ENCODE measurements at places on chromosomes 5 and 9. TPM values are rescaled to one million over a fixed set of nuclear protein-coding genes. Genes with fewer than 3 reads are reported as not detected.

Gene SMIM32
- total RNA-seq: not detected

GRCh38 chr9:128136816-128137793, 9.6 kb upstream of the PTGES2 start:
- no peak overlapping the region for H3K4me3 ChIP-seq
- H3K4me1 ChIP-seq: no peaks in the 10 kb centered on the region
- H3K27ac ChIP-seq: no peak overlapping the region
- peak; percentile 35 for DNase-seq
- H3K36me3 ChIP-seq: no peaks in the 10 kb centered on the region

- no peak overlapping the region for H3K27ac ChIP-seq
- H3K36me3 ChIP-seq: no peaks in the 10 kb centered on the region
- DNase-seq: no peak
- no peaks in the 10 kb centered on the region for H3K27me3 ChIP-seq
- H3K4me1 ChIP-seq: no peaks in the 10 kb centered on the region
Observed at GRCh38 chr5:112186401-112186990, 232.6 kb downstream of the EPB41L4A start.

DNA sequence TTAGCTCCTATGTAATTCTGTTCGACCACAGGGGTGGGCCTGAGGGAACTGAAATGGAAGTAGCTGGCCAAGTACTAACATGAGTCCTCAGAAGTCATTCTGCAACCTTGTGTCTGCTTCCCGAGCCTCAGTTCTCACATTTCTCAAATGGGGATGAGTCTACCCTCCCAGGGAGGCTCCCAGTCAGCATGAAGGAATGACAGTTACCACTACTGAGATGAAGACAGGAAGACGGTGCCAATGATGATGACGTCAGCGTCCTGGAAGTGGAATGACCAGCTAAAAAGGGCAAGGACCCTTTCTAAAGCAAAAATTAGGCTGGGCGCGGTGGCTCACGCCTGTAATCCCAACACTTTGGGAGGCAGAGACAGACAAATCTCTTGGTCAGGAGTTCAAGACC, 6.8 kb downstream of the PIP5KL1 start:
- H3K27me3 ChIP-seq: no peaks in the 10 kb centered on the region
- H3K27ac ChIP-seq: no peak overlapping the region
- no peak overlapping the region for H3K4me3 ChIP-seq
- no peaks in the 10 kb centered on the region for H3K36me3 ChIP-seq
- no peak for DNase-seq

Gene PCA3
- not detected for total RNA-seq

DNA sequence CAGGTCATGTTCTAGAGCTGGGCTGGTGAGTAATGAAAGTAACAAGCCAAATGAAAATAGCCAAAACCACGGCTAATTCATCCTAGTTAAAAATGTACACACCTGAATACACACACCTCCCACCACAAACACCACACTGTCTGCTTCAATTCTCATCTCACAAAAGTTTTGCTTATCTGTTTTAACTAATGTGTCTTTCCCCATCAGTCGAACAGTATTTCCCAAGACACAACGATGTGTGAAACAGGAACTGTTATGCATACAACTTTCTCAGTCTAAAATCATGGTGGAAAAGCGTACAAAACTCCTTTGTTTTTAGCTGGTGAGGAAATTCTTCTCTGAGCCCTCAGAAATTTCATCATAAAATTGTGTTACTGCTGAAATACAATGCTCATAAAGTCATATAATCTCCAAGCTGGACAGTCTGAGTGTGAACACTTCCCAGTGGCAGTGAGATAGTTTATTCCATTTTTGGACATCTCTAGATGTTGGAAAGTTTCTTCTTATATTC, 242.4 kb downstream of the EFNA5 start:
- no peaks in the 10 kb centered on the region for H3K4me1 ChIP-seq
- no peak overlapping the region for H3K27ac ChIP-seq
- no peaks in the 10 kb centered on the region for H3K27me3 ChIP-seq
- DNase-seq: no peak

DNA sequence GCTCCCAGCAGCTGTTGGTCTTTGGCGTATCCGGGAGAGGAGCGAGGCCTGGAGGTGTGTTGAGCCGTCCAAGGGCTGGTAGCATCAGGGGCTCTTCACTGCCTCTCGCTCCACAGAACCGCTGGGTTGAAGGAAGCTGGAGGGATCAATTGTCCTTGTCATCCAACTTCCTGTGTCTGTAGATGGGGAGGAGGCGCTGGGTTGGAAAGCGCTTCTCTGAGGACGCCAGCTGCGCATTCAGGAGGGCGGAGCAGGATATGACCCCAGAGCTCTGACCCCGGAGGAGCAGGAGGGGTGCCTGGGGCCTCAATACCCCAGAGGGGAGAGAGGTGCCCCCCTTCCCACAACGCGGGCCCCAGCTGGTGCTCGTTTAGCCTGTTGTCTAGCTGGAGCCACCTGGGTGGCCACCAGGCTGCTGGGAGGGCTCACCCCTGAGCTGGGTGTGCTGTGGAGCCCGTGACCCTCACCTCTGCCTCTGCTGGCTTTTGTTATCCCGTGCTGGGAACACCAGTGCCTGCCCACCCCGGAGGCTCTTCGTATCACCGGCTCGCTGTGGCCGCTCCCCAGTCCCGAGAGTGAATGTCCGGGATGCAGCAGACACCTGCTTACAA, 2.0 kb upstream of the DBH start:
- no peak overlapping the region for H3K4me3 ChIP-seq
- no peaks in the 10 kb centered on the region for H3K4me1 ChIP-seq
- H3K27ac ChIP-seq: no peak overlapping the region
- H3K36me3 ChIP-seq: no peaks in the 10 kb centered on the region

Gene DMRT2
- total RNA-seq: not detected

Gene RXFP3
- not detected for total RNA-seq

Gene GTF2H2C
- 12.4 TPM for total RNA-seq

Gene MZB1
- not detected for total RNA-seq

- no peaks in the 10 kb centered on the region for H3K27me3 ChIP-seq
- H3K36me3 ChIP-seq: no peaks in the 10 kb centered on the region
- H3K4me3 ChIP-seq: no peak overlapping the region
- H3K4me1 ChIP-seq: no peaks in the 10 kb centered on the region
- DNase-seq: no peak
Observed at GRCh38 chr5:91255396-91256141, 127.5 kb downstream of the ARRDC3 start.

Gene SLC34A1
- not detected for total RNA-seq

DNA sequence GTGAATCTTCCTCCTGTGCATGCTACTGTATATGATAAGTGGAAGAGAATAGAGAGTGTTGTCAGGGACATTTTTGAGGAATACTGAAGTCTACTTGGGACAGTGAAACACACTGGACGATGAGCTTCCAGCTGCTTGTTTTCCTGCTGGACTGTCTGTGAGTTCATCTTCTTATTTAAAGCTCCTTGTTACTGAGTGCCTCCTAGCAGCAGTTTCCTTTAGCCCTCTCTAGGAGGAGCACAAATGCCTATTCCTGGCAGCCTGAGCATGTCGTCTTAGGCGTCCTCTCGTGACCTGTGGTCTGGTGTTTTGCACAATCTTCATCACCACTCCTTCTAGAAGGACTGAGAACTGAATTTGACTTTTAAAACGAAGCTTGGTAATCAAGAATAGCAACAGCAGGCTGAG, 43.8 kb downstream of the ANKRD33B start:
- no peak overlapping the region for H3K4me3 ChIP-seq
- no peak for DNase-seq
- no peaks in the 10 kb centered on the region for H3K36me3 ChIP-seq
- no peaks in the 10 kb centered on the region for H3K27me3 ChIP-seq
- no peaks in the 10 kb centered on the region for H3K4me1 ChIP-seq
- no peak overlapping the region for H3K27ac ChIP-seq

GRCh38 chr9:123912167-123912897, 17.6 kb downstream of the DENND1A start:
- DNase-seq: no peak
- no peak overlapping the region for H3K27ac ChIP-seq
- H3K36me3 ChIP-seq: no peaks in the 10 kb centered on the region
- H3K27me3 ChIP-seq: no peaks in the 10 kb centered on the region

DNA sequence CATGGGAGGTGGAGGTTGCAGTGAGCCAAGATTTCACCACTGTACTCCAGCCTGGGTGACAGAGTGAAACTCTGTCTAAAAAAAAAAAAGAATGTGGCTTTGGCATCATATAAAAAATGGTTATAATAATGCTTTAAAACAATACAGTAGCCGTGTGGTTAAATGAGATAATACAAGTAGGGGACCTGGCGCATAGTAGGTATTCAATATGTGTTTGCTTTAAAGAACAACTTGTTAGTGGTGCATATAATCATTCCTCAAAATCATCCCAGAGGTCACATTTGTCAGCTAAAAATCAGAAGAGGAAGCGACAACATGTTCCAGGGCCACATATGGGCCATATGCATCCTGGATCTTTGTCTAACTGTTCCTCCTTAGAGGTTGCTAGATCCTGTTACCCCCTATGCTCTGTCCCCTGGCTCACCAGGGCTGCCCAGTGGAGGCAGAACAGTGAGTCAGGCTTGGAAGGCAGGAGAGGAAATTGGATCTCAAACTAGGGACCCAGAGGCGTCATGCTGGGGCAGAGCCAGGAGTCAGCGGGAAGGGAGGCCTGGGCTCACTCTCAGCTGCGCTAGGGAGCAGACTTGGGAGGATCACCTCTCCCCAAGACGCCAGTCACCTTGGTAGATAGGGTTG, 27.7 kb downstream of the LHX6 start:
- no peaks in the 10 kb centered on the region for H3K27me3 ChIP-seq
- H3K4me1 ChIP-seq: no peaks in the 10 kb centered on the region
- no peak overlapping the region for H3K4me3 ChIP-seq

DNA sequence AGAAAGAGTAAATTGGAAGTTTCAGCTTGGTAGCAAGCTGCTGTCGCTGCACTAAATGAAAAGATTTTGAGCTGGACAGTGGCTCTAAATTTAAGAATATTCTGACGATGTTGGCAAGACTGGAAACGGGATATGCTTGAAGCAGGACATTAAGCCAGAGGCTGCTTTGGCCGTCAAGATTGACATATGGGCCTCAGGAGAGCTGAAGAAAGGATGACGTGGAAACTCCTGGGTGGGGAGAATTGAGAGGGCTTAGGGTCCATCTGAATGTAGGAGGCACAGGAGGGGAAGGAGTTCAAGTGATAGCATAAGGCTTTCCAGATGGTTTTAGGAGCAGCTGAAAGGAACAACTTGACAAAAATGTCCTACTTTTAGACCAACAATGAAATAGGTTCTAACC, 108.9 kb downstream of the PAPPA start:
- no peaks in the 10 kb centered on the region for H3K4me1 ChIP-seq
- H3K27me3 ChIP-seq: no peaks in the 10 kb centered on the region
- no peak overlapping the region for H3K4me3 ChIP-seq

GRCh38 chr9:87140142-87140541, 192.8 kb upstream of the GAS1 start:
- DNase-seq: no peak
- H3K27me3 ChIP-seq: no peaks in the 10 kb centered on the region
- H3K4me3 ChIP-seq: no peak overlapping the region
- no peaks in the 10 kb centered on the region for H3K36me3 ChIP-seq
- H3K4me1 ChIP-seq: no peaks in the 10 kb centered on the region

DNA sequence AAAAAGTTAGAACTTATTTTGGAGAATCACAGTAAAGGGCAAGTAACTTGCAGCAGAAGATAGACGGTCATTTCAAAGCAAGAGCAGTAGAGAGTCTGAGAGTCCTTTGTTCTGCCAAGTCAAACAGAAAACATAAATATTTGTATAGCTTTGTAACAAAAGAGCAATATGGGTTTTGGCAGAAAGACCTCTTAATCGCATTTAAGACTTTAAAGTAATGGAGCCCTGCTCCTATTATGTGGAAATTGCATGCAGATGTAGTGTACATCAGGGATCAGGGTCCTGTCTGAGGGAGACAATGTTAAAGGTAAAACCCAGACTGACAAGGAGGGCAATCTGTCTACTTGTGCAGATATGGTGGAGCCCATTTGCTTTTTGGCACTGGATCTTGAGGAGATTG, 87.2 kb downstream of the PGM5 start:
- H3K27ac ChIP-seq: no peak overlapping the region
- no peaks in the 10 kb centered on the region for H3K4me1 ChIP-seq
- H3K27me3 ChIP-seq: no peaks in the 10 kb centered on the region
- no peak overlapping the region for H3K4me3 ChIP-seq
- H3K36me3 ChIP-seq: no peaks in the 10 kb centered on the region

- H3K4me3 ChIP-seq: no peak overlapping the region
- H3K27ac ChIP-seq: no peak overlapping the region
- peaks cover 8% of the 10 kb centered on the region for H3K4me1 ChIP-seq
Observed at GRCh38 chr5:67243349-67243748, 46.8 kb upstream of the CD180 start.

DNA sequence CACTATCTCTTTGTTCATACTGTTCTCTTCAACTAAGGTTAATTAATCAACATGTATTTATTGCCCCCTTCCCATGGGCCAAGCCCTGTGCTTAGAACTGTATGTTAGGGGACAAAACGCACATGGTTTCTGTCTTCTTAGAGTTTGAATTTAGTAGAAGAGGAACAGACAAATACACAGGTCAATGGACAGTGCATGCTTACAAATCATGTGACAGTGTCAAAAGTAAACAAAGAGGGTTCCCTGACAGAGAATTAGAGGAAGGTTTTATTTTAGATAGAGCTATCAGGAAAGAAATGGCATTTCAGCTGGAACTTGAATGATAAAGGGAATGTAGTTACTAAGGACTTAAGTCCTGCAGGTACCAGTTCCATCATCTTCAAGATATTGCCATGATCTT, 145.2 kb upstream of the CCDC152 start:
- no peak for DNase-seq
- H3K27ac ChIP-seq: no peak overlapping the region
- H3K4me1 ChIP-seq: no peaks in the 10 kb centered on the region
- no peak overlapping the region for H3K4me3 ChIP-seq

GRCh38 chr5:7894860-7895259, 25.9 kb downstream of the MTRR start:
- peaks cover 19% of the 10 kb centered on the region for H3K36me3 ChIP-seq
- H3K27ac ChIP-seq: no peak overlapping the region
- no peaks in the 10 kb centered on the region for H3K27me3 ChIP-seq
- no peak for DNase-seq
- H3K4me1 ChIP-seq: no peaks in the 10 kb centered on the region

Gene PCDHB4
- 5.1 TPM for total RNA-seq

DNA sequence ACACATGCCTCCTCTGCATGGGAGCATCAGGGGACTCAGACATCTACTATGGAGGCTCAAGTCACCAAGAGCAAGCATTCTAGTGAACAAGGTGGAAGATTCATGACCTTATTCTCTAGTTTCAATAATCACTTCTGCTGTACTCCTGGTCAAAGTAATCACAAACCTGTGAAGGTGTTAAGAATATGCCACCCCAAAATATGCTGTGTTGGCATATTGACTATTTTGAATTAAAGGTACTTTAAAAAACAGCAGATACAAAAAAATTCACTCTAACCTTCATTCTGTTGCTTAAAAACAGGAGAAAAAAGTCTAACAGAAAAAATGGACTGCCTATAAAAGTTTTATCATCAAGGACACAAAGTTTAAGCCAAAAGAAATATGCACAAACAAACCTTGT, 607.8 kb upstream of the TYRP1 start:
- no peak overlapping the region for H3K27ac ChIP-seq
- no peaks in the 10 kb centered on the region for H3K36me3 ChIP-seq
- no peaks in the 10 kb centered on the region for H3K4me1 ChIP-seq
- H3K4me3 ChIP-seq: no peak overlapping the region
- H3K27me3 ChIP-seq: no peaks in the 10 kb centered on the region

All from pancreas (tissue), 10 donors.